ENCODE measurements at places on chromosomes 16 and 17. TPM values are rescaled to one million over a fixed set of nuclear protein-coding genes. Genes with fewer than 3 reads are reported as not detected.

TEFM gene
- total RNA-seq = 15.8 TPM

EMP2 gene
- total RNA-seq = 37.6 TPM

COPZ2 gene
- total RNA-seq = 6.8 TPM

CD68 gene
- total RNA-seq = 5.8 TPM

GNG13 gene
- total RNA-seq = not detected

KRT31 gene
- total RNA-seq = not detected

WBP2 gene
- total RNA-seq = 21.3 TPM

ITGB4 gene
- 3.7 TPM for total RNA-seq

PRSS53 gene
- 1.1 TPM for total RNA-seq

CD7 gene
- not detected for total RNA-seq

VASN gene
- total RNA-seq = 0.22 TPM

KCNJ18 gene
- not detected for total RNA-seq

KRTAP1-4 gene
- not detected for total RNA-seq

KRTAP4-8 gene
- total RNA-seq = not detected

EARS2 gene
- 19.5 TPM for total RNA-seq

ATP2A3 gene
- total RNA-seq = 1.3 TPM

FOXC2 gene
- 5.7 TPM for total RNA-seq

COPRS gene
- total RNA-seq = 57.0 TPM

ELMO3 gene
- 0.93 TPM for total RNA-seq

HIC1 gene
- 26.8 TPM for total RNA-seq

KRTAP1-3 gene
- not detected for total RNA-seq

SPIRE2 gene
- total RNA-seq = 1.2 TPM

TBX6 gene
- total RNA-seq = 0.27 TPM

TEKT3 gene
- total RNA-seq = not detected

LCAT gene
- total RNA-seq = 5.0 TPM

TERB1 gene
- total RNA-seq = 0.22 TPM

MFAP4 gene
- not detected for total RNA-seq

FZD2 gene
- 0.66 TPM for total RNA-seq

NPEPPS gene
- 130 TPM for total RNA-seq

ERN1 gene
- 19.3 TPM for total RNA-seq

SLC2A4 gene
- 0.14 TPM for total RNA-seq

PLXDC1 gene
- total RNA-seq = not detected

NPIPA3 gene
- total RNA-seq = 0.36 TPM

TLCD2 gene
- 1.6 TPM for total RNA-seq

HOXB9 gene
- total RNA-seq = not detected

CCDC78 gene
- 1.0 TPM for total RNA-seq

KRTAP1-5 gene
- total RNA-seq = not detected
